ENCODE measurements at places on chromosomes 12 and 14.

GRCh38 chr12:64621257-64621942 lies 11.1 kb downstream of the RASSF3 start:
- no peak for DNase-seq

GRCh38 chr12:48996794-48997718 lies 2.1 kb downstream of the DDN start:
- DNase-seq: peak; percentile 59

DNA sequence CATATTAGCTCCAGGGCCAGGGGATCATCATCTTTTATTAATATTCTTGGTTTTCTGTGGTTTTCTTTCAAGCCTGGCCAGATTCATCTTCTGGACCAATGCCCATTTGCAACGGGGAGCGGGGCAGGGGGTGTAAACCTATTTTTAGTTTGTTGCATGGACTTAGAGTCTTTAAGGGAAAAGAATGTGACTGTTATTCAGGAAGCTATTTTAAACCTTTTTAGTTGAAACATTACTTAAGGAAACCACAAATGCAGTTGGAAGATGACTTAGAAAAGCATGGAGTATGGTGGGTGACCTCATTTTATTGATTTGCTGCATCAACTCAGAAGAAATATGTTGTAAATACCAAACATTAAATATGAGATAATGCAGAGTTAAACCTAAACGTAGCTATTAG lies 368.4 kb upstream of the E2F7 start:
- no peak for DNase-seq

GRCh38 chr12:106918746-106919145 lies 37.0 kb upstream of the TMEM263 start:
- no peak for DNase-seq
